ENCODE measurements at places on chromosomes 4 and X. TPM values are rescaled to one million over a fixed set of nuclear protein-coding genes. Genes with fewer than 3 reads are reported as not detected.

TCEAL9 gene
- total RNA-seq = 28.9 TPM

EPGN gene
- total RNA-seq = not detected

XAGE2 gene
- not detected for total RNA-seq

- DNase-seq = no peak
Measured at GRCh38 chr4:147723326-147723725, 8.6 kb upstream of the ARHGAP10 start.

GRCh38 chr4:153211986-153212728 is 7.9 kb downstream of the TRIM2 start:
- no peak for DNase-seq

DNA sequence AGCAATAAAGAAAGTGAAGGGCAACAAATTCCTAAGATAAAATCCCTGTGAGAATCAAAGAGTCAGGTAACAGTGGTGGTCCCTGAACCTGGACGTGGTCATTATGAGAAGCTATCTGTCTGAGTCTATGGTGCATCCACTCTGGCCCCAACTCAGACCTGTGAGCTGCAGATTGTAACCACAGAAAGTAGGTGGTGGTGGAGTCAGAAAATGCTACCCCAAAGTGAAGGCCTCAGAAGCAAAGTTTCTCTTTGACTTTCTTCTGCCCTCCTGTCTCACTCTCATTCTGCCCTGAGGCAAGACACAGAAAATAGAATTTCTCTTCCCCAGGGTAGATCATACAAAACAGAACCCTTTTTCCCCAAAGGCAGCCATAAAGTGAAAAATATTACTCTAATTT is 84.1 kb upstream of the NEIL3 start:
- DNase-seq = no peak

GRCh38 chrX:805103-805670 is 174.6 kb downstream of the SHOX start:
- no peak for DNase-seq

DNA sequence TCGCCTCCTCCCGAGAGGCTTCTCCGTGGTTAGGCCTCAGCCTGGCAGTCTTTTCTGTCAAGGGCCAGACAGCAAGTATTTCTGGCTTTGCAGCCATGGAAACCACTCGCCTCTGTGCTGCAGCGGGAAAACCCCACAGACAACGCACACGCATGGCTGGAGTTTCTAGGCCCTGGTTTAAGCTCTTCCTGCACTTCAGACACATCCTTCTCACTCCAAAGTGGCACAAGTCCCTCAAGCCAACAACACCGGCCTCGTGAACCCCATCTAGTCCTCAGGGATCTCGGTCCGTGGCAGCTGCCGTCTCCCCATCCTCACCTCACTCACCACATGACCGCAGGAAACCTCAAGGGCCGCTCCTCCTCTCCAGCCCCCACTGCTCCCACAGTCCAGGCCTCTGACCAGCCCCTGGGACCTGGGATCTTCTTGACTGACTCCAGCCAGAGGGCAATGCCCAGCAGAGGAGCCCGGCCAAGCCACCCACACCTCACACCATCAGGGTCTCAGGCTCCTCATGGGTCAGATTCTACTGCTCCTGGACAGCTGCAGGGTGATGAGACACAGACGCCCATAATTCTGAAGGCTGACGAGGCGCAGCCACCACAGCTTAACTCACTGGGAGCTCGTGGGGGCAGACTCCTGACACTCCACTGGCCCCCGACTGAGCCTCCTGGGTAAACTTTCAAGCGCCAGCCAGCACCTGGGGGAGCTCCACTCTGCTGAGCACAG is 21.7 kb downstream of the LETM1 start:
- DNase-seq = no peak

DNA sequence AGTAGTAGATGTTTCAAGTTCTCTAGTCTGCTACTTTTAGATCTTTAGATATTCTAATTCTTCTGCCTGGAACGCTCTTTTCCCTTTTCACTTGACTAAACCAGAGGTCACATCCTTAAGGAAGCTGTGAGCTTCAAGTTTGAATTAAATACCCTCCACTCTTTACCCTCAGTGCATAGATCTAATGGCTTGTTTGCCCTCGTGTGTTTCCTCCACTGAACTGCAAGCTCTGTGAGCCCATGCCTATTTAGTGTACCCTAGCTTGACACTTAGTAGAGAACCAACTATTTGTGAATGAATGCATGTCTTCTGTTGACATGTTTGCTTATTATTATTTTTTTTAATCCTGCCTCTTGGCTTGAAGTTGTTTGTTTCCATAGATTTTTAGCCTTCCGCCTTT is 138.3 kb downstream of the PDE5A start:
- no peak for DNase-seq

- DNase-seq = no peak
Measured at GRCh38 chr4:79334783-79335182, 8.9 kb upstream of the NAA11 start.

DNA sequence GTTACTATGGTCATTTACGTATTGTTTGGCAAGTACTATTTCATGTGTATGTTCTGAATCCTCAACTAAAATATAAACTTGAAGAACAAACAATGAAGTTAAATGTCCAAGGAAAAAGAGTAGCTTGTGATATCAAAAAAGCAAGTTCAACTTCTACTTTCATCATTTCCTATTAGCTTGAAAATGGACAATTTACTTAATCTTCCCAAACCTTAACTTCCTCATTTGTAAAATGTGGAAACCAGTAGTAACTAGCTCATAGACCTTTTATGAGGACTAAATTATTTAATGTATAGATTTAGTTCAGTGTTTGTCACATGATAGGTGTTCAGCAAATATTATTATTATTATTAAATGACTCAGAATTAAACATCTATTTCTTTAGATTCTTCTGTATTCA is 276.8 kb upstream of the TET2 start:
- no peak for DNase-seq

DNA sequence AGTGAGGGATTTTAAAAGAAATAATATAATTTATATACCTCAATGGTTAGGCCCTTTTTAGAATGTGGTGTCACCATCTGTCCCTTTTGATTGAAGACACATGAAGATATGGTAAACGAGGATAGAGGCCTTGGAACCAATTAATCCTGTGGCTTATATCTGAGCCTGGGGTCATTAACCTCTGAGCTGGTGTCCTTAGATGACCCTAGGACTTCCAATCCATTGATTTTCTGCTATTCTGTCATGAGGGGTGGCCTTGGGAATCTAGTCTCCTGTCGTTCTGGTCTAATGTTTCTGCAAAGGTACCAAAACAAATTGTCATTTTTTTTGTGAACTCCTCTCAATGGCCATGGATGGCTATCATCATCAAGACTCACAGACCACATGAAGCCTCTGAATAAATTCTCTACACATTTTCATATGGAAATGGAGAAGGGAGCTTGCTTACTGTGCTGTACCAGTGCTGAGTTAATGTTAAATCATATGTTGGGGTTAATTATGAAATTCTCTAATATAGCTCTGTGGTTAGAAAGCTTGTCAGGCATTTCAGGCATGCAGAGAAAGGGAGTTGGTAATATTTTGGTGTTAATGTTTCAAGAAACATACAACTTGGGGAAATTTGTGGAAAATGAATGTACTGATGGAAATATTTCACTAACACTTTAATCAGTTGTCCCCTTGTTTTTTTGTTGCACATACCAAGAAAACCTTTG is 204.2 kb upstream of the IL15 start:
- DNase-seq = no peak

DNA sequence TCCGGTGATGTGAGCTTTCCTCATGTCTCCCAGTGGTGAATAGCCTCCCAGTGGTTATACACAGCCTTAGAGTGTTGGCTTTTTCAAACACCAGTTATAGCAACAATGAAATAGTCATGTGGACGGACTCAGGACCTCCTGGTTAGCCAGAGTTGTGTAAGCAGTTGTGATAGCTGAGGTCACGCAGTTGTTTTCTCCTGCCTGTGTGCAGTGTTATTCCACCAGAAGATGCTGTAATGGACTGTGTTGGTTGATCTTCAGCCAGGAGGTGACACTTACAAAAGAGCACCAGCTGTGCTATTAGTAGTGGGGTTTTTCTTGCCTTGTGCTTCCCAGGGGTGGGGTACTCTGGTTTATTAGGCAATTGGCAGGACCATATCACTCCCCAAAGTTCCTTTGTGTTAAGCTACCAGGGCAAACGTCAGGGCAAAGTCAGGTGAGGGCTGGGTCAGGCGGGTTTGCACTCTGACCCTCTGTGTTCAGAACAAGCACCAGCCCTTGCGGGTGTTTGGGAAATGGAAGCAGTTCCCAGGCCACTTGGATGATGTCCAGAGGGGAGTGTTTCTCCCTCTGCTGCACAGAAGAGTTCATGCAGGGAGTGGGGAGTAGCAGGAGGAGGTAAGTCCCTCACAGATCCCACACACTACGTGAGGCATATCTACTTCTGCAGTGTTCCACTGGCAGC is 252.6 kb downstream of the TMEM47 start:
- DNase-seq = no peak

DNA sequence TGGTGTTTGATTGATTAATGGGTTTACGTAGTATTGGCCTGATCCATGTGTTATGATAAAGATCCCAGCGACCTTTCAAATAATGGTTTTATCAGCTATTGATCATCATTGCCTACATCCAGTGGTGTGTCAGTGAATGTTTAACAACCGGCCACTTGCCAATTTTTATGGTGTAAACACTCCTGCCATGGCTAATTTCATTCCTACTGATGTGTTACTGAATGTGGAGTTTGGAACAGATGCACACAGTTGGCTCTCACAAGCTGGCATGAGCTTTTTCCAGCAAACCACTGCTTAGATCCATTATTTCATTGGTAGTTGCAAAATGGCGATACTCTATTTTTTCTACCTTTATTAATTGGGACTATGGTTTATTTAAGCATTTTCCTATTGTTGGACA is 139.9 kb downstream of the REPS2 start:
- DNase-seq = no peak

DNA sequence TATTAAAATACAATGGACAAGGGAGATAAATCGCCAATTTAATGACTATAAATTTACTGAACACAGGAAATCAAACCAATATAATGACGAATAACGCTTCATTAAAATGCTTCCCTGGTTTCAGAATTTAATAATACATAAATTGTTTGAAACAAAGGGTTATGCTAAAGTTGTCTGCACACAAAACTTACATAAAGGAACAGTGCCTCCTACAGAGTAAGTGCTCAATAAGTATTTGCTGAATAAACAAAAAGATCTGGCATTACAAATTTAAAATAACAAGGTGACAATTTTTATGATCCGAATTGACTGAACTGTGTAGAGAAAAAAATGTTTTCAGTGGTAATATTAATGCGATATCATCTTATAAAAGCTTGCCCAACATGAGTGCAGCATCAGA is 69.6 kb downstream of the NOCT start:
- no peak for DNase-seq

All from heart left ventricle (tissue), 16 donors.